Epithelial cell of proximal tubule (primary cell): ENCODE measurements at places on chromosomes 2 and 18.

DNA sequence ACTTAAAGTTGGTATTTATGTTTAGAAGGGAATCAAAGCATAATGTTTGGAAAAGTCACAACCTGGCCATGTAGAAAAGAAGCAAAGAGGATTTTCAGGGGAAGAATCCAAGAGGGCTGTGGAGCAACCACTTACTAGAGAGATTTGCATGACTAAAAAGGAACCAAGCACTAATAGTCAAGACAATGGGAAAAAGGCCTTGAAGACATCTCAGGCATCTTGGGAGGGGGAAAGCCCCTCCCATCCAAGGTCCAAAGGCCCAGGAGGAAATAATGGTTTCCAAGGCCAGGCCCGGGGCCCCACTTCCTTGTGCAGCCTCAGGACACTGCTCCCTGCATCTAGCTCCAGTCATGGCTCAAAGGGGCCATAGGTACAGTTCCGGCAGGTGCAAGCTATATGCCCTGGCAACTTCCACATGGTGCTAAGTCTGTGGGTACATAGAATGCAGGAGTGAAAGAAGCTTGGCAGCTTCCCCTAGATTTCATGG lies 128.1 kb downstream of the EIPR1 start:
- DNase-seq, result no peak

- no peak for DNase-seq
Observed at GRCh38 chr18:44197832-44198611, 482.7 kb upstream of the SETBP1 start.

DNA sequence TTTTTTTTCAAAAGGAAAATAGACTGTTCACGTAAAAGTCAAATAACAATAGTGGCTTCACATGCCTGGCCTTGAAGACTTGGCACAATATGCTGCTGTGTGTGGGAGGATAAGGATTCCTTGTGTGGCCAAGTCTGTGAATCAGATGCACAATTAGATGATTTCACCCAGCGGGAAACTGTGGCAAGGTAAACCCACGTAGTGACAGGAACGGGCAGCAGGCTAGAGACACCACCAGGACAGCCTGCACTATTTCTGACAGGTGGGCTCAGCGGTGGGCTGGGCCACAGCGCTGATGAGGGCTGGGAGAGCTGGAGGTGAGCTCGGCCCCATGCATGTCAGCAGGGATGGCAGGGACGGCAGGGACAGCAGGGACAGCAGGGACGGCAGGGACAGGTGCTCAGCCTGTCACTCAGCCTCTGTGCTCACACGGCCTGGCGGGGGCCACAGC lies 21.6 kb downstream of the SNORC start:
- DNase-seq, result no peak

- no peak for DNase-seq
Observed at GRCh38 chr2:240647503-240648154, 22.3 kb downstream of the GPR35 start.

DNA sequence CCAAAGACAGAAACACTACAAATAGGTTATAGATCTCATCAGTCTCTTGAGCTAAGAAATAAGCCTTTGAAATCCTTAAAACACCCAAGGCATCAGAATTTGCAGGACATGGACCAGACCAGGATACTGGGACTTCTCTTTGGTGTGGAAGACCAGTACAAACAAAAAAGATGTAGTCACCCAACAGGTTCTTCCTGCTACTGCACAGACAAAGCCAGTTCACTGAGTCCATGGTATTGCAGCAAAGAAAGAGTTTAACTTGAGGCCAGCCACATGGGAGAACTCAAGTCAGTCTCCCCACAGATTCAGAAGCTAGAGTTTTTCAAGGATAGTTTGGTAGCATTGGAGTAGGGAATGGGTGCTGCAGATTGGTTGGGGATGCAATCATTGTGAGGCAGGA lies 169.6 kb upstream of the NDUFV2 start:
- DNase-seq, result no peak

- no peak for DNase-seq
Observed at GRCh38 chr2:219675221-219675620, 47.8 kb downstream of the SLC4A3 start.

GRCh38 chr2:51424418-51424817 lies 392.5 kb upstream of the NRXN1 start:
- DNase-seq, result no peak

GRCh38 chr2:100195942-100196341 lies 53.6 kb upstream of the AFF3 start:
- no peak for DNase-seq

- DNase-seq, result no peak
Observed at GRCh38 chr18:13179566-13180113, 38.9 kb upstream of the LDLRAD4 start.

- no peak for DNase-seq
Observed at GRCh38 chr18:76658627-76659026, 163.6 kb upstream of the ZNF516 start.

GRCh38 chr2:50620783-50621182 lies 411.1 kb downstream of the NRXN1 start:
- no peak for DNase-seq

DNA sequence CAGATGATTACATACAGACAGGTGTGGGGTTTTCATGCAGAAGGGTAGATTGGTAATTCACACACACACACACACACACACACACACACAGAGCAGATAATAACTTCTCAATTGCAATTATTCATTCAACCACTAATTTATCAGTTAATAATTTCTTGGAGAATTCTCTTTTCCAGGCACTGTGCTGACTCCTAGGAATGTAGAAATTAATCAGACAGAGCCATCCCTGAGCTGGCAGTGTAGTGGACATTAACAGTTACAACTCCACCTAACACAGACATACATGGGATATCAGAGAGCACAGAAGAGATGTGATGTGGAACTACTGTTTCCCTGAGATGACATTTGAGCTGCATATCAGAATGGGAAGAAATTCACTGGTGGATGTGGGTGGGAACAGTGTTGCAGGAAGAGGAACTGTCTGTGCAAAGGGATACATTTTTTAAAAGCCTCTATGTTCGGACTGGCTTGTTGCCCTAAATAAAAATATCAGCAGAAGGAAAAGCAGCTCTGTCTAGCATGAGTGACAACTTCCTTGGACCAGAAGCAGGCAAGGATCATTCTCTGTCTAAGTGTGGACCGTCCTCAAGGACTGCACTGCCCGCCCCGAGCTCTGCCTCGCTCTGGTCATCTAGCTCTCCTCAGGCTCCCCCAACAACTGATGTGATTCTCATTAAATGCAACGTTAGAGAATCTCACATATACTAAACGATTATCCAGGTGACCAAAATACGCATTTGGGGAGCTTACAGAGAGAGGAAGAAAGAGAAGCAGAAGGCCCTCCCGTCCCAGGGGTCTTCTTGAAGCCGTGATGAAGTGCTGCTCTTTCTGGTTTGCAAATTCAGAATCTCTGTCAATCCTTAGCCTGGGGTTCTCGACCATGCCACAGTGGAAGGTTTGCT lies 173.4 kb upstream of the TRIB2 start:
- no peak for DNase-seq

- DNase-seq, result no peak
Observed at GRCh38 chr2:206241736-206242135, 32.7 kb upstream of the ZDBF2 start.

- no peak for DNase-seq
Observed at GRCh38 chr18:43590182-43590903, 313.1 kb upstream of the SYT4 start.

GRCh38 chr2:42827647-42828486 lies 35.5 kb upstream of the HAAO start:
- DNase-seq, result no peak

- no peak for DNase-seq
Observed at GRCh38 chr2:15259356-15259756, 301.8 kb downstream of the NBAS start.

- no peak for DNase-seq
Observed at GRCh38 chr2:226247289-226248275, 552.0 kb downstream of the IRS1 start.

DNA sequence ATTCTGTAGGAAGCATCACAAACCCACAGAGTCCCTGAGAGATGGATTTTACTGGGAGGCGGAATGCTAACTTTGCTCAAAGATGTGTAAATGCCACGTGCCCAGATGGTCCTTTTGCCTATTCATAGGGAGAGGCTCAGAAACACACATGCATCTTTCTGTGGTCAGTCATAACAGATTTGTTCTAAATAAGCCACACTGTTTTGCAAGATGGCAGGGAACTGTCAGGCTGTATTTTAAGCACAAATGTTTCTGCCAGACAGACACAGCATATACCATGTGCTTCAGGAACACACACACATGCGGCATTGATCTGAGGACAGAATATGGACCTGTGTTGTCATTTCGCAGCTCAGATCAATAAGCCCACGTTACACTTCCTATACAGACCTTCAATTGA lies 312.0 kb downstream of the GPD2 start:
- DNase-seq, result no peak

DNA sequence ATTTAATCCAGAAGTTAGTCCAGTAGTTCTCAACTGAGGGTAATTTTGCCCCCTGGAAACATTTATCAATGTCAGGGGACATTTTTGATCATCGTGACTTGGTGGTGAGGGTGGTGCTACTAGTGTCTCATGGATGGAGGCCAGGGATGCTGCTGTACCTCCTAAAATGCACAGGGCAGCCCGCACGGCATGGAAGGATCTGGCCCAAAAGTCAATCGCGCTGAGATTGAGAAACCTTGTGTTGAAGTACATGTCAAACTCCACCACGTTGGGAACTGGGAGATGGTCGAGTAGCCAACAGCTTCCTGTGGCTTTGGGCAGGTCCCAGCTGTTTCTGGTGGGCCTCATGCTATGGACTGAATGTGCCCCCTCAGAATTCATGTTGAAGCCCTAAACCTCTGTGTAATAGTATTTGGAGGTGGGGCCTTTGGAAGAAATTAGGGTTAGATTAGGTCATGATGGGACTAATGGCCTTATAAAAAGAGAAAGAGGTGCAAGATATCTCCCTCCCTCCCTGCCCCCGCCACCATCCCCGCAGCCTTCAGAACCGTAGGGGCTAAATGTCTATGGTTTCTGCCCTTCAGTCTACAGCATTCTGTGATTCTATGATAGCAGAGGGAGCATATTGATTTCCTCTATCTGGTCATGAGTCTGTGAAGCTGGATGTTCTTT lies 259.7 kb downstream of the MYCN start:
- no peak for DNase-seq

- DNase-seq, result no peak
Observed at GRCh38 chr2:39383146-39383545, 53.9 kb downstream of the MAP4K3 start.

DNA sequence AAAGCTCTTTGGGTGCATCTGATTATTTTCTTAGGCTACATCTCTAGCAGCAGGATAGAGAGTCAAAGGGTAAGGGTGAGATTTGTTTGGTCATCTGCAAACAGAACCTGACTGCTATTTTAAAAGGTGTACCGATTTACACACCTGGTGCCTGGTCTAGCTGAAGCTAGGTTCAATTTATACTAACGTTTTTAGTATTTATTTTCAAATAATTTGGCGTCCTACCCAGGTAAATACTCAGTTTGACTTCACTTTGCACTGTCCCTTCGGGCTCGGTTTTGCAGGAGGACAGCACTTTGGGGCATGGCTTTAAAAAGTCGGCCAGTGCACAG lies 683 bp downstream of the PTRHD1 start:
- no peak for DNase-seq

DNA sequence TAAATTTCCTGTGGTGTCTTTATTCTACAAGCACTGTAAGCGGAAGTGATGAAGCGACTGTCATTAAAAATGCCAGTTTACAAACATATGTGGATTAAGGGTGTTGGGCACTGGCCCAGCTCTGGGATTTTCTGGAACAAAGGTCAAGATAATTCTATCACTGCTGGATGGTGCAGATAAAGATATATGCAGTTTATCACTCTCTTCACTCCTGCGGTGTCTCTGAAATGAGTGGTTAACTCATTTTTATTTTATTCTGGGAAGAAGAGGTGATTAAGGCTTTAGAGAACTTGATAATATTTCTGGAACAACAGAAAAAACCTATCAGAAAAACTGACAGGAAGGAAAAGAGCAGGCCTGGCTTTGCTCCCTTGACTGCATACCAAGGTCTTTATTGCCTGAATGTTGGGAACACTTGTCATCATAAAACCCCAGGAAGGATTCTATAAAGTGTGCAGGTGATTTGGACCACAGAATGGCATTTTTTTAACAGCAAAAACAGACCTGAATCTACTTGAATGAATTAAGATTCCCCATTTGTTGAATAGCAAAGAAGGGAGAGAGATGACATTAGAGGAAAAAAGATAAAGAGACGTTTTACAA lies 32.4 kb downstream of the ABCB11 start:
- DNase-seq, result no peak

DNA sequence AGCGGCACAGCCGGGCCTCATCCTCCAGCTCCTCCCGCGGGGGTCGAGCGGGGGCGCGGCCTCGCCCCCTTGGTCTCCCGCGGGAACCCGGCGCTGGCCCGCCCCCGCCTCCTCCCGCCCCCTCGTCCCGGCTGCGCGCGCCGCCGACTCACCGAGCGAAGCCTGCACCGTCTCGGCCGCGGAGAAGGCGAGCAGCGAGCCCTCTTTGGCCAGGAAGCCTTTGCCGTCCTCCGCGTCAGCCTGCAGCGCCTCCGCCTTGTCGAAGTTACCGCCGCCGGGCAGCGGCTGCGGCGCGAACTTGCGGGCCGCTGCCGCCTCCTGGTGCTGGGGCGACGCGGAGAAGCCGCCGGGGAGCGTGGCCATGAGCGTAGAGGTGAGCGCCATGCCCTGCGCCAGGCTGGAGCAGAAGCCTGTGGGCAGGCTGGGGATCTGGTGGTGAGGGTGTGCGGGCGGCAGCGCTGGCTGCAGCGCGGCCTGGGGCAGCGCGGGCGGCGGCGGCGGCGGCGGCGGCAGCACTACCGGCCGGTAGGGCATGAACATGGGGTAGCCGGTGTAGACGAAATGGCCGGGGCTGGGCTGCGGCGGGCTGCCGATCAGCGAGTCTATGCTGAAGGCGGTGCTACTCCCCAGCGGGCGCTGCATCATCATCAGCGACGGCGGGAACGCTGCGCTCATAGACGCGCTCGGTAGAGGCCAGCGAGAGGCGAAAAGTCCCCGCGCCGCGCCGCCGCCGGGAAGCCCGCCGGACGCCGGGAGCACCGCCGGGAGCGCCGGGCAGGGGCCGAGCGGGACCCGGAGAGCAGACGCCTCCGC lies 683 bp downstream of the GBX2 start:
- DNase-seq, result no peak

DNA sequence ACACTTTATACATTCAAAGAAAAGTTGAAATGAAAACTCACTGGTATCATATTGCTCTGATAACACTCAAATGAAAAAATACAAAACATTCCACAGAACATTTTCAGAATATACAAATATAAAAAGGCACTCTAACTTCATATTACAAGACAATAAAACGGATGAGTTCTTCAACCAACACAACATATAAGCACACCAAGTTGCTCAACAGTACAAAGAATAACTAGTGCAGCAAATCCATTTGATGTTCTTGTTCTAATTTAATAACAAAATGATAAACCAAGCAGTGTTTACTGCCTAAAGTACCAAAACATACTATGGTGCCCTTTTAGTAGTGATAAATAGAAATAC lies 60.8 kb upstream of the PGAP1 start:
- no peak for DNase-seq

- DNase-seq, result no peak
Observed at GRCh38 chr2:149915151-149915550, 327.6 kb upstream of the MMADHC start.

- DNase-seq, result no peak
Observed at GRCh38 chr2:157625296-157625695, 3.4 kb downstream of the ACVR1C start.
